ENCODE measurements at places on chromosomes 5 and 9.

DNA sequence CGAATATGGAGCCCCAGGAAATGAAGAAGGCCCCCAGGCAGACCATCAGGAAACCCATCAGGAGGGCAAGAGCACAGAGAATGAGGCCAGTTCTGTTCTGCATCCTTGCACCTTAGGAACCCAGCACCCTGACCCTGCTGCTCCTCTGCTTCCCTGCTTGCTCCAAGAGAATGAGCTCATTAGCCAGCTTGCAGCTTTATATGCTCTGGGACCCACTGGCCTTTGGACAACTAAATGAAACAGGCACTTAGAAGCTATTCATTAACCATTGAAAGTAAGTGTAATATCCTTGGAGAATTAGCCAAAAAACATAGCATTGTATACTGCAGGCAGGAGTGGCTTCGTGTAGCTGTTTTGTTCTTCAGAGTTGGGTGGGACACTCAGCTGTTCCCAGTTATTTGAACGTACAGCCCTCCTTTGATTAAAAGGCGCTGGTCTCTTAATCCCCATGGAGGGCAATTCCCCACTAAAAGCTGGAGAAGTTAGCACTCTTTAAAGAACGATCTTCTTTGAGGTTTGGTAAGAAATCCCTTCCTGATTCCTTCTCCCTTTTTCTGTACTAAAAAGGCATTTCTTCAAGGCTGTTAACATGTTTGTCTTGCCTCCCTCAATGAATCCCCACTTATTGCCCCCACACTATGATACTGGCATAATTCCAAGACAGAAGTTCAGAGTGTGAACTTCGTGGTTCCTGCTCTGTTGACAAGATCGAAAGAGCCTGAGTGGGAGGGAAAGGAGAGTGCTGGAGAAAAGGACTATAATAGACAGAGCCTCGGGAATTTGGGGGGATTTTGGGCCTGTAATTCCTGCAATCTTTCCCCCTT lies at the start of gene TMEM252:
TSS of gene TMEM252 (minus strand) at position 172 of the 824 bp plus-strand sequence. CDS start at position 103, 69 bp downstream.
- DNase-seq = no peak

- no peak for DNase-seq
Observed at GRCh38 chr9:93230601-93231000, 46.7 kb downstream of the WNK2 start.

- peak; percentile 54 for DNase-seq
Observed at GRCh38 chr9:113589890-113590289, 126.4 kb downstream of the RGS3 start.

GRCh38 chr5:71922584-71923106 lies 184.6 kb upstream of the MAP1B start:
- peak; percentile 13 for DNase-seq

DNA sequence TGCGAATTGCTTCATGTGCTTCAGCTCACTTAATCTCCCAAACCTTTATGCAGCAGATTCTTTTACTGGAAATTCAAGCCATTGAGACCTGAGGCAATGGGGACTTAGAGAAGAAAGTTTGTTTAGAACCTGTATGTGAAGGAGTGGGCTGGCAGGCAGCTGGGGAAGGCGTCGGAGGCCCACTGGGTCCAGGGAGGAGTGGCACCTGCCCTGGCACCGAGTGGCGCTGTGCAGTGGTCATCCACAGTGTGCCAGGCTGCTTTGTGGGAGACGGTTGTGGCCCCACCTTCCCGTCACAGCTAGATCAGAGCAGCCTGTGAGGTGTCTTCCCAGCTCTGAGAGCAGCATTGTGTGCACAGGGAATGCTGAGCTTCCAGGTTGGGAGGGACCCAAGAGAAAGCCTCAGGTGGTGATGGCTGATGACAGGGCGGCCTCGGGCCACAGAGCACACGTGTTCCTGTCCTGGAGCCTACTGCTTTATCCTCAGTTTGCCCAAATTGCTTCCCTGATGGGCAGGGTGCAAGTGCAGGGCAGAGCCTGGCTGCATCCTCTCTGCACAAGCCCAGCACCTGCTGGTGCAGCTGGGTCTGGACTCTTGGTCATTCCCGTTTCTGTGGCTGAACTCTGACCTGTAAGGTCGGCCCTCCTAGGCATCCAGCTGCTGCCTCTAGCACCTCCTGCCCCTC lies 175.2 kb downstream of the CACNA1B start:
- no peak for DNase-seq

DNA sequence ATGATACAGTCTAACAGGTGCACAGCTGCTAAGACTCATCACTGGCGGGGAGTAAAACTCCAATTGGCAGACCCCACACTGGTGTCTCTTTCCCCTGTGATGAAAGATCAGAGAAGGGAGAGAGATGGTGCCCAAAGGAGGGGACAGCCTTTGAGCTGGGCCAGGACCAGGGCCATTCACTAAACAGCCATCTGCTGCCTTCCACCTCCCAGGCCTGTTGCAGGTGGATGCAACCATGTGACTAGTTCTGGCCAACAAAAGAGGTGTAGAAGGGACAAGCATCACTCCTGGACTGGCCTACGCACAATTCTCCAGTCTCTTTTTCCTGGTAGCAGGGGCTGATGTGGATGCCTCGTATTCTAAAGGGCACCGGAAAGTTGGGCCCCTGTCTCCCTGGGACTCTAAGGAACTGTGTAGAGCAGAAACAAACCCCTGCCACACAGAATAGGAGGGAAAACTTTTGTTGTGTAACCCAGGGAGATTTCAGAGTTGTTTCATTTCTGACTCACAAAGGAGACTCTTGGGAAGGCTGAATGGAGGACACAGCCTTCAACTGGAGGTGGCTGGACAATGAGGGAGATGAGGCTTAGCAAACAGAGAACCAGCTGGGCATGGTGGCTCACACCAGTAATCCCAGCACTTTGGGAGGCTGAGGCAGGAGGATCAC lies 26.9 kb downstream of the TNIP1 start:
- no peak for DNase-seq

DNA sequence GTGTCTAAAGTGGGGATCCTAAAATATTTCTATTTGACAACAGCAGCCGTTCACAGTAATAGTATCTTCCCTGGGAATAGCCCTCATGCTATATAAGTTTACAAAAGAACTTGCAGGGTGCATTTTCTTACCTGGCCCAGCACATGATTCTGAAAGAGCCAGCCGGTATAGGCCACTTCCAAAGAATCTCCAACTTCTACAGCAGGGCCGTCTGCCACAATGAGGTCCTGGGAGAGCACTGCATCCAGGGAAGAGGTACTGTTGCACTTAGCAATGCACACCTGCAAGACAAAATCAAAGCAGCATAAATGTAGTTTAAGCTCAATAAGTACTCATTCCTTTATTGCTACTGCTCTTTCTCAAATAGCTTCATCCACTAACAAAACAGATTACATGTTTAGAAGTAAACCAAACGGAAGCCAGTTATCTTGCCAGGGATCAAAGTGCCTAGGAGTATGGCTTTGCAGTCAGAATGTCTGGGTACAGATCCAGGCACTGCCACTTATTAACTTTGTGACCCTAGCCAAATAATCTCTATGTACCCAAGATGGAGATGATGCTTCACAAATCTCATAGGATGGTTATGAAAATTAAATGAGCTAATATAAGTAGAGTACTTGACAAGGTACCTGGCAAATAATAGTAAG lies 21.3 kb downstream of the FKBP15 start:
- DNase-seq = no peak

DNA sequence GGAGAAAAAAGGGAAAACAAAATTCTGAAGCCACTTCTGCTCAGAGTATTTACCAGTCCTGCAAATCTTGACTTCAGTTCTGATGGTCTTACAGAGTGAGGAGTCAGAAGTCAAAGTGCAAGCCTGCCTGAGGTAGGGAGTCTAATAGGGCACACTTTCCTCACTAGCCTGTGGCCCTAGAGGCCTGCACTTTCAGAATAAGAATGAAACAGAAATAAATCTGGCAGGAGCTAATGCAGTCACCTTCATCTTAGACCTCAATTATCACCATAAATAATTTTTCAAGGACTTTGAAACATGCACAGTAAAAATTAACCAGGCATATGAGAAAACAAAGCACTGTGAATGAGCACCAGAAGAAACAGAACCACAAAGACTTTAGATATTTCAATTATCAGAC lies 20.7 kb upstream of the ACSL6 start:
- DNase-seq = no peak

DNA sequence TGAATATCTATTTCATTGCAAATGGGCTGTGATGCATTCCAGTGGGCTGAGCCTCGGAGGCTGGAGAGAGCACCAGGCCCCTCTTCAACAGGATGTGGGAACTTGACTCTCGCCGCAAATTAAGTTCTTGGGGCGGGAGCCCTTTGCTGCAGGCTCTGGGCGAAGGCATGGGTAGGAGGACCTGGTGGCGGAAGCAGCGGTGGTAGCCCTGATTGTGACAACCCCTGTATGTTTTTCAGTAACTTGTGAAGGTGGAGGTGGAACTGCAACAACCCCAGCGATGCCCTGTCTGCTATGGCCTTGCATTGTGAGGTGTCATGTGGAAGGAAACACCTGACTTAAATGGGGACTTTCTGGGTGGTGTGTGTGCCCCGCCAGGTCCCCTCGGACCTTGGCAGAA lies 9.4 kb downstream of the FYB1 start:
- no peak for DNase-seq

DNA sequence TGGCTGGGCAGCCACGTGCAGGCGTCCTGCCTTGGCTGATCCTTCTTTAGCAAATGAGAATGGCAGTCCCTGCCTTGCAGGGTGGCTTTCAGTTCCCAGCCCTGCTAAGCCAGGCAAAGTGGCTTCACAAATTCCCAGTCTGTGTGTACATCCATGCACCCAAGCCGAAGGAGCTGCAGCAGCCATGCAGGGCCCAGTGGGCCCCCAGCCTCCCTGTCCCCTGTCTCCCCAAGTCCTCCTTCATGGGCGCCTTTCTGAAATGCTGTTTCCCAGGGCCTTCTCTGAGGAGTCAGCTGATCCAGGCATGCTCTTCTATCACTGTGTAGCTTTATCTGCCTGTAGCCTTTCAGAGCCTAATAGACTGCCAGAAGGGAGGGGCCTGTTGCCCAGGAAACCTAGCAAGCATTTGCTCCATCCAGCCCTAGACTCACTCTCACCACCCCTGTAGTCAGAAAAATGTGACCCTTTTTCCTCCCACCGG lies 47.4 kb upstream of the SHC3 start:
- DNase-seq = peak; percentile 12

- no peak for DNase-seq
Observed at GRCh38 chr5:168946363-168946762, 354.6 kb downstream of the SLIT3 start.

- DNase-seq = peak; percentile 12
Observed at GRCh38 chr5:15383469-15383868, 116.5 kb upstream of the FBXL7 start.

DNA sequence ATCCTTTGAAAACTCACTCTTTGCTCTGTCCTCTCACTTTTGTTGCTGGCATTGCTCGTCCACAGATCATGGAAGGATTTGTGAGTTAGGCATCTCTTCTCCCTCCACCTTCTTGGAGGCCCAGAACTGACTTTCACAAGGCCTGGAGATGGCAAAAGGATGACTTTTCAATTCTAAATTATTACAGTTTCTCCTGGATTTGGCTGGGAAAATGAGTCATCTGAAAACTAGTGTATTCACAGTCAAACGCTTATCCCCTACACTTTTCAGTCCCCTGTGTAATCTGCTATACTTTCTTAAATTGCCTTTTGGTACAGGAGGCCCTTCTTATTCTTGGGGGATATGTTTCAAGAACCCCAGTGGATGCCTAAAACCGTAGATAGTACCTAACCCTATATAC lies 35.6 kb downstream of the ADRA1B start:
- no peak for DNase-seq

DNA sequence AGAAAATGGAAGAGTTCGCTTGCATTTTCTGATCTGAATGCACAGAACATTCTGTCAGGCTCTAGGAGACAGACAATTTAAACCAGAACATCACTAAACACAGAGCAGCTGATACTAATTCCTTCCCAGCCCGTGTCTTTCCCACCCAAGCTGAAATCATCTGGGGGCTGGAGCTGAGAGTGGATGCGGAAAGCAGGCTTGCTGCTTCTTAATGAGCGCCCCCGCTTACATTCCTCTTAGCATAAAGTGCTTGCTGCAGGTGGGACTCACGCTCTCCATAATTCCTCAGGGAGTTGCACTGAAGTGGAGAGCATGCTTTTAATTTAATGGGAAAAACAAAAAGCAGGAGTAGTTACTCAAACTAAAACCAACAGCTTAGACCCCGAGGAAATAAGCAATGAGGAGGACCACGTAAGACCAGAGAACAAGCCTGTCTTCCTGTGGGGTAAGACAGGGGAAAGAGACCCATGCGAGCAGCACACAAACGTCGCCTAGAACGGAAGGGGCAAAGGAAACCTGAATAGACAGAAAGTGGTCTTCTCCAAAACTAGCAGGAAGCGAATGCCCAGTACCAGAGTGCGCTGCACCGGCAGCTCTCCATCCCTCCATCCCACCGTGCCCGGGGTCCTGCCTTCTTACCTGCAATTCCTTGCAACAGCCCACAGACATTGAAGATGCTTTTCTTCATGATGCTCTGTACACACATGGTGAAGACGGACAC lies 139.3 kb downstream of the LHFPL2 start:
- DNase-seq = no peak

- peak; percentile 18 for DNase-seq
Observed at GRCh38 chr5:150653762-150654556, 7.1 kb upstream of the MYOZ3 start.

DNA sequence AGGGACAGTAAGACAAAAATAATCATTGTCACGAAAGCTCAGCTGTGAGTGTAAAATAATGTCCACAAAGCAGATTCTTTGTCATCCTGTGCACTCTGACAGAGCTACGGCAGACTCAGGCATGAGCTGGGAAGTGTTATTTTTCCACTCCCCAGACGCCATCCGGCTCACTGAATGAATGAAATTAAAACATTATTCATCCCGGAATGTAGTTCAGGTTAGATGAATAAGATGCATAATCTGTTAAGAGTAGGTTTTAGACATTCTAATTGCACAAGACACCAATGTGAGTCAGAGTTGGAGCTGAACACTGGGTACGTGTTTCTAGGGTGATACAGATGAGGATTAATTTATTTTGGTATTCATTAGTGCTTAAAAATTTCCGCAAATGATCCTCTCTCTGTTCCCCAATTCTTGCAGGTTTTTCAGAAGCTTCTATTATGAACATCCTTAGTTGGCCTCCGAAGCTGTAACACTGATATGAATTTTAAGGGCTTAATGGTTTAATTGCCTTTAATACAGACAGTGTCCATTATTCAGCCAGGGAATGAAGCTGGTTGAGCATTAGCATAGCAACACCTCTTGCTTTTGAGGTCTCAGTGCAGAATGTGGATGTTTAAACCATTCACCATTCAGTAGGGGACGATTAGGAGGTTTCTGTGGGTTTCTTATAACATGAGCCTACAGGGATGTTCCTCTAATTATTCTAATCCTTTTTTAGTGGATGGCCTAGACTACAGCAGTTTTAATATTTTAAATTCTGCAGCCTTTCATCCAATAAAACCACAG lies 65.6 kb upstream of the FRRS1L start:
- peak; percentile 21 for DNase-seq

- no peak for DNase-seq
Observed at GRCh38 chr5:147966326-147966725, 60.0 kb upstream of the C5orf46 start.
